ENCODE measurements at places on chromosomes 1 and 21.

DNA sequence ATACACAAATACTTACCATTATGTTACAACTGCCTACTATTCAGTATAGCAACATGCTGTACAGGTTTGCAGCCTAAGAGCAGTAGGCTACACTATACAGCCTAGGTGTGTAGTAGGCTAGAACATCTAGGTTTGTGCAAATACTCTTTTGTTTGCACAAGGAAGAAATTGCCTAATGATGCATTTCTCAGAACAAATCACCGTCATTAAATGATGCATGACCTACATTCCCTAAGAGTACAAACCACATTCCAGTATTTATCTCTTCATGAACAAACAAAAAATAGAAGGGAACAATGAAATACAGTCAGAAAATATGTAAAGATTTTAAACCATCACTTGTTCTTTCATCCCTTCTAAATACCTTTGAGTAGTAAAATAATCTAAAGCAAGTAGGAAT lies 109.7 kb upstream of the HP1BP3 start:
- peak; percentile 8 for DNase-seq

DNA sequence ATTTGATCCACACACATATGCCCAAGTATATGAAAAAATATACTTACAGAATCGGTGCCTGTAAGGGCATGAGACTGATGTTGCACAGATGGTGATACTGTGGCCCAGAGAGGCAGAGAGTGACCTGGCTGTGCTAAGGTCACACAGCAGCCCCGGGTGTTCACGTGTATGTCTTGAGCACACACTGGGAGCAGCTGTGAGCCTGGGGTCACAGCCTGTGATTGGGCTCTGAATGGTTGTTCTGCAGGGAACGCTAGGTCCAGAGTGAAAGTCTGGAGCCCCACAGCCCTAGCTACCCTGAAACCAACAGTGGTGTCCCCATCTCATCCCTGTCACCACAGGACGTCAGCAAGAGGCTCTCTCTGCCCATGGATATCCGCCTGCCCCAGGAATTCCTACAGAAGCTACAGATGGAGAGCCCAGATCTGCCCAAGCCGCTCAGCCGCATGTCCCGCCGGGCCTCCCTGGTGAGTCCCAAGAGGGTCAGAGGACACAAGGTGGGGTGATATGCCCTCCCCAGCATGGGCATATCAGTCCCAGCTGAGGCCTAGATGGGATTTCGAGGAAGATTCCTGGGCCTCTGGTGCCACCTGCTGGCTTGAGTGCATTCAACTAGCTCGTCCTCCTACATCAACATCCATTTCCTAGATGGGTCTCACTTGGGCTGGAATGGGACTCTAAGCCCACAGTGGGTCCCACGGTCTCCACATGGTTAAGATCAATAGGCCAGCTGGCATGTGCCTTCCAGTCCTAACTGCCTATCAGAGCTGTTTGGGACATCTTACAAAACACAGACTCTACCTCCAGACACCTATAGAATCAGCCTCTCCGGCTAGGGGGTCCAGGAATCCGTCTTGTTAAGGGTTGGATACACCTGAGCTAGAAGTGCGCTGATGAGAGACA lies 19.7 kb downstream of the CDK18 start:
- DNase-seq = peak; percentile 68

DNA sequence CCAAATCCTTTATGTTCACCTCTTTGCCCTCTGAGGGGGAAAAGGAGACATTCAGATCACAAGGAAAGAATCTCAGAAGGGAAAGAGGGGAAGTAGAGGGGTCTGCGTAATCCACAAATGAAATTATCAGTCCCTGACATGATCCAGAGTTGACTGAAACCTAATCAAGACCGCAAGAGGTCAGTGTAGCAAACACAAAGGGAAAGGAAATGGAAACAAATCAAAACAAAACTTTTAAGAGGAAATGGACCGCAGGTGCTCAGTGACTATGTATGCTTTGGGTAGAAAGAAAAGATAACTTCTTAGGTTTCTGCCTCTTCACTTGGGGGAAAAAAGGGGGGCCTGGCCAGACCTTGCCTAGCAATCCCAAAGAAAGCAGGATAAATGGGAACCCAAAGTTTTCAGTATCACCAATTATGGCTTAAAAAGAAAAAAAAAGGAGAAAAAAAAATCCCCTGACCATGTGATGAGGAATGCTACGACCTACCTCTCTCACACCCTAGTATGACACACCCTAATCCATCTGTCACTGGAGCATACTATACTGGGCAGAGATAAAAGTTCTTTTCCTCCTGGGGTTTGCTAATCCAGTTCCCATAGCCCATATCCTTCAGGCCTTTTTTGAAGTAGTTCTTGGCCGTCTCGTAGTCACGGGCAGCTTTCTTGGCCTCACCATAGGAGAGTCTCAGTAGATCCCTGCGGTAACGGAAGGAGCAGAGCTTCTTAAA lies 16.9 kb downstream of the CHRNB2 start:
- DNase-seq = no peak

DNA sequence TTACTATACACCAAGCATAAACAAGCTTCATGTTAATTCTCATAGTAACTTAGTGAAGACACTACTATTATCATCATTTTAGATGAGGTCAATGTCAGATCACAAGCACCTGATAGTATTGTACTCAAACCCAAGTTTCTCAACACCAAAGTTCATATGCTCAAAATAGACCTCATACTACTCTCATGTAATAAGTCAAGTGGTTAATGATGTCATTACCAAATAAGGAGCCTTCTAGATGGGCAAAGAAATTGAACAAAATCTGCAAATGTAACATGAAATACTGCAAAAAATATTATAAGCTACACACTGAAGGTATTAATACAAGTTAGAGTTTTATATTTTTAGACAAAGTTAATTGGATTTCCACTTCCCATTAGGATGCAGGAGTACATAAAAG lies 144.0 kb upstream of the CHRM3 start:
- DNase-seq = no peak

GRCh38 chr1:29243023-29243870 lies 6.9 kb downstream of the PTPRU start:
- DNase-seq = no peak

DNA sequence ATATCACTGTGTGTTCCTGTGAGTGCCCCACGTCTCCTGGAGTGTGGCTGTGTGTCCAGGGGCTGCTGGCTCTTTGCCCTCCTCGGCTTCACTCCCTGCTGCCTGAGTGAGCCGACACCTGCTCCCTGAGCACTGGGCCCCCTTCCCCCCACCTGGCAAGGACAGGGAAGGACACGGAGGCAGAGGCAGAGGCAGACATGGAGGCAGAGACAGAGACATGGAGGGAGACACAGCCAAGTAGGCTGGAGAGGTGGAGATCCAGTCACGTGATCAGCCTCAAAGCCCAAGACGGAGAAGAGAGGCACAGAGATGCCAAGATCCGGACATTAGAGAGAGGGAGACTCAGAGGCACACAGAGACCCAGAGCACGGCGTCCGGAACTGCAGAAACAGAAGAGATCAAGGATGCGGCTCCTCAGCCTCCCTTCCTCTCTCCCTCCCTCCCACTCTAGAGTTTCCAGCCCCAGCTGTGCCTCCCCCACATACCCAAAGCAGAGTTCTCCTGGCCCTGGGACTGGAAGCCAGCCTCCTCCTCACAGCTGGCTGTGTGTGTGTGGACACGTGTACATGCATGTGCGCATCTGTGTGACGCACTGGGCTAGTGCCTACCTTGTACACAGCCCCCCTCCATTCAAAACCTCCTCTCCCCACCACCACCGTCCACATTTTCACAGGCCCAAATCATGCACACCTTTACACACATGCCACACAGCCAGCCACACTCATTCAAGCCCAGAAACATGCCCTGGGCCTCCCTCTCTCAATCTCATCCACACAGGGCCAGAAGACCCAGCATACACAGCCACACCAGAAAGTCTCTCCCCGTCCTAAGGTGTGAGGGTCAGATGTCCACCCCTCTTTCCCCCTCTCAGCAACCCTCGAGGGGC lies 39.1 kb upstream of the WASF2 start:
- peak; percentile 73 for DNase-seq
